ENCODE measurements at places on chromosomes 4 and X. TPM values are rescaled to one million over a fixed set of nuclear protein-coding genes. Genes with fewer than 3 reads are reported as not detected.

Gene POU3F4
- not detected for total RNA-seq

Gene GUF1
- total RNA-seq: 48.6 TPM

Gene SUV39H1
- total RNA-seq: 30.8 TPM

Gene GYPB
- total RNA-seq: not detected

Gene FAM184B
- total RNA-seq: not detected

Gene CT45A1
- not detected for total RNA-seq

Gene STARD8
- 0.19 TPM for total RNA-seq

Gene IBSP
- total RNA-seq: not detected

Gene SLC25A14
- total RNA-seq: 15.1 TPM

Gene PRRG3
- not detected for total RNA-seq

Gene UGT8
- total RNA-seq: 0.15 TPM

Gene COL25A1
- total RNA-seq: not detected

Gene ARHGAP36
- not detected for total RNA-seq

Gene FGFBP2
- total RNA-seq: 2.1 TPM

Gene MAGEB1
- total RNA-seq: not detected

Gene SCARB2
- total RNA-seq: 5.1 TPM

Gene CLIC2
- 0.32 TPM for total RNA-seq

Gene SRPX2
- total RNA-seq: not detected

Gene CACNA1F
- 0.21 TPM for total RNA-seq

Gene GK
- total RNA-seq: 28.3 TPM

Gene EGF
- total RNA-seq: not detected

Gene GJB1
- total RNA-seq: not detected

Gene WNK3
- 0.31 TPM for total RNA-seq

Gene HTR2C
- total RNA-seq: not detected

Gene SSX4
- total RNA-seq: not detected

Gene MAGEC1
- not detected for total RNA-seq

Gene ANKRD50
- 0.15 TPM for total RNA-seq

Gene ITGB1BP2
- total RNA-seq: 4.6 TPM

Gene BMP2K
- total RNA-seq: 16.4 TPM

Gene CLCN3
- 20.5 TPM for total RNA-seq

Gene NDST4
- total RNA-seq: not detected

Gene TRIM2
- 0.44 TPM for total RNA-seq

Gene CHST7
- 3.0 TPM for total RNA-seq

Gene MAGEA3
- total RNA-seq: not detected

Gene SSX2B
- not detected for total RNA-seq
